Bronchial epithelial cell (primary cell): ENCODE measurements at places on chromosomes 2 and 18.

DNA sequence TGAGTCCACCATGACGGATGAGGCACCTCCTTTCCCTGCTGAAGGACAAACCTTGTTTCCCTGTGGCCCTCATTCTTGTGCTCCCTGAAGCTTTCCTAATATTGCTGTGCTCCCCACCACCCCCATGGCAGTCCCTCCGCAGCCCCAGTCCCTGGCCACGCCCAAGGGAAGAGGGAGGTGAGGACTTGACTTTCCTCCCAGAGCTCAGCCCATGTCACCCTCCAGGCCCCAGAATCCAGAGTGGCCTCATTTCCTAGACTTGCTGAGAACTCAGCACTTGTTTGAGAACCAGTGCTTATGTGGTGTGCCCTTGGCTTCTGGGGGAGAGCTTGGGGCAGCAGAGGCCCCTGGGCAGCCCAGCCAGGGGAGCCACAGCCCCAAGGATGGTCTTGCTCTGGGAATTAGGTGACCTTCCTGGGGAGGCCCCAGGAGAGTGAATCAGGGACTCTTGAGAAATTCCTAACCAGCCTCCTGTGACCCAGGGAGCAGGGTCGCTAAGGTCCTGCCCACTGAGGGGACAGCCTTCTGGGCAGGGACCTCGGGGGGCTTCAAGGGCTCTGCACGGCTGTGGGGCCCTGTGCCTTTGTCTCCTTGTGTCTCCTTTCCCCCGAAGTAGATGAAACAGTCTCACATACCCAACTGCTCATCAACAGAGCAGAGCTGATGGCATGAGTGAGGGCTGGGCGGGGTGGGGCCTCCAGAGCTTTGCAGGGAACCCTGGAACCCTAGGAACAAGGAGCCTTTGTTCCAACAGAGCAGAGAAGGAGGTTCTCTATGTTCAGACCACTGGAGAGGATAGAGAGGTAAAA, 27.9 kb downstream of the PSD4 start:
- DNase-seq, result no peak

- no peak for DNase-seq
Observed at GRCh38 chr2:68345129-68345875, 19.8 kb upstream of the PLEK start.

- DNase-seq, result peak; percentile 98
Observed at GRCh38 chr2:59389240-59389639, 1148.1 kb upstream of the FANCL start.

DNA sequence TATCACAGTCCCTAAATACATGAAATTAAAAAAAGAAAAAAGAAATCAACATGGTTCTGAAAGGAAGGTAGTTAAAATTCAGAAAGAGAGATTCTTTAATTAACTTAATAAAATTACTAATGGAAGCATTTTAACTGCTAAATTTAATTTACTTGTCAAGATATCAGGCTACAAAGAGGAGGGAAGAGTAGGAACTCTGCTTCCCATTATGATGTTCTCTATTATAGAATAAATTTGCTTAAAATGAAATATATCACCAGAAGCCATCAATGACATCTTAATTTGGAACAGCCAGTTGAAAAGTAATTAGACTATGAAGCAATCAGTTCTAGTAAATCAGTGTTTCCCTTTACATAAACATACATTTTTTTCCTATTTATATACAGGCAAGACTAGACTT, 611.8 kb upstream of the FANCL start:
- no peak for DNase-seq

- no peak for DNase-seq
Observed at GRCh38 chr2:140349695-140350094, 1569.5 kb upstream of the NXPH2 start.

GRCh38 chr2:26605195-26605998, 35.8 kb downstream of the CIB4 start:
- DNase-seq, result peak; percentile 58

GRCh38 chr2:98426771-98427170, 17.9 kb upstream of the INPP4A start:
- DNase-seq, result no peak

DNA sequence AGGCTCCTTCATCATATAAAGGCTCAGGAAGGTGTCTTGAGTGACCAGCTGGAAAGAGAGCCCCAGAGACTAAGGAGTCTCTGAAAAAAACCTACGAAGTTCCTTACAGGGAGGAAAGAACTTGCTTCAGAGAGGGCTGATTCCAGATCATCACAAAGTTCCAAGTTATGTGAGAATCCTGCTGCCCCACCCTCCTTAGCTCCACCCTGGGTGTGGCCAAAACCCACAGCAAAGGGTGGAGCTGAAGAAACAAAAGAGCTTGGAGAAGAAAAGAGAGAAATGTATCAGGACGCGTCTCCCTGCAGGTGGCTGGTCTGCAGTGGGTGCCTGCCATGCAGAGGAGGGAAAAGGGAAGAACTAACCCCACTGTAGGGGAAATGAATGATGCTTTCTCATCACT, 32.8 kb upstream of the ZNF396 start:
- peak; percentile 47 for DNase-seq

GRCh38 chr2:216752855-216753505, 57.6 kb upstream of the IGFBP5 start:
- DNase-seq, result no peak

- DNase-seq, result no peak
Observed at GRCh38 chr2:231433990-231434389, 30.3 kb downstream of the NCL start.

DNA sequence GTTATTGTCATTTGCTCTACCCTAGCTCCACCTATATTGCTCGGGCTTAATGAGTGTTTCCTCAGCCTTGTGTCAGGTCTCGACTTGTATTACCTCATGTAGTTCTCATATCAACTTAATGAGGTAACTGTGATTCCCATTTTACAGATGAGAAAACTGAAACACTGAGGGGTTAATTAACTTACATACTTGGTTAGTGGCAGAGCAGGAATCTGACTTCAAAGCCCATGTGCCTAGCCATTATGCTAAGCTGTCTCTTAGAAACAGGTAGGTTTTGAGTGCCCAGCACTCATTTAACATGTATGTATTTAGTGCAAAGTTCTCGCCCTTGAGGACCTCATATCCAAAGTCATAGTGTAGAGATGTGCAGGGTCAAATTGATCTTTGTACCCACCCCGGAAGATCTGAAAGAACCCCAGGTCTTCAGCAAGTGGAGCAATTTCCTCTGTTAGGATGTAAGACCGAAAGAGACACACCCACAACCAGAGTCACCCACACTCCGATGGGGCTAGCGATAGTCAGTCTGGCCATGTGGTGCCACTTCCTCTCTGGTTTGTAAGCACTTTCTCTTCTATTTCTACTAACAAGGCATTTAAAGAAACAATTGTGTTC, 121.0 kb upstream of the SLC39A10 start:
- DNase-seq, result no peak

- DNase-seq, result peak; percentile 38
Observed at GRCh38 chr2:179440642-179441251, 176.1 kb upstream of the SESTD1 start.

DNA sequence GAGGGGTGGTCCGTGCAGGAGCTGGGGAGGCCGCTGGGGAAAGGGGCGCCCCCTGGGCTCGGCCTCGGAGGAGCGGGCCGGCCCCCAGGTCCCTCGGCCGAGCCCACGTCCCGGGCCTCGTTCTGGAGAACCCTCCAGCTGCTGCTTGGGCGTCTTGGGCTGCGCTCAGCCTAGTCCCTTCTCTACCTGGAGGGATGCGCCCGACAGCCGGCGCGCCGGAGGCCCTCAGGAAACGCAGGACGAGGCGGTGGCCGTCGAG, 293 bp upstream of the D2HGDH start:
- no peak for DNase-seq

DNA sequence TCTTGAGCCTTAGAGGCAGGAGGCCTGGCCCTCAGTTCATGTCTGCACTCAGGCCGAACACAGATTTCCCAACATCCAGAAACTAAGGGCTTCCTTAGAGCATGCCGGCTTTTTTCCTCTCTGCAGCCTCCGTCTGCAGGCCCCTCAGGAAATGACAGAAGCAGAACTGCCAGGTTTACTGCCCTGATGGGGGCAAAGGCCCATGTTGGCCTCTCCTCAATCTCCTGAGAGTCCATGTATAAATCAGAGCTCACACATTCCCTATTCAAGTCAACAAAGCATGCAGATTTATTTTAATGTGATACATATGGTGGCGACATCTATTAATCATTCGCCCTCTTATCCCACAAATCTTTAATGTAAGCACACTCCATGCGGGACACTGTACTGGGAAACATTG, 475.6 kb upstream of the HS6ST1 start:
- no peak for DNase-seq

GRCh38 chr2:67561457-67561965, 164.4 kb downstream of the ETAA1 start:
- DNase-seq, result peak; percentile 95

DNA sequence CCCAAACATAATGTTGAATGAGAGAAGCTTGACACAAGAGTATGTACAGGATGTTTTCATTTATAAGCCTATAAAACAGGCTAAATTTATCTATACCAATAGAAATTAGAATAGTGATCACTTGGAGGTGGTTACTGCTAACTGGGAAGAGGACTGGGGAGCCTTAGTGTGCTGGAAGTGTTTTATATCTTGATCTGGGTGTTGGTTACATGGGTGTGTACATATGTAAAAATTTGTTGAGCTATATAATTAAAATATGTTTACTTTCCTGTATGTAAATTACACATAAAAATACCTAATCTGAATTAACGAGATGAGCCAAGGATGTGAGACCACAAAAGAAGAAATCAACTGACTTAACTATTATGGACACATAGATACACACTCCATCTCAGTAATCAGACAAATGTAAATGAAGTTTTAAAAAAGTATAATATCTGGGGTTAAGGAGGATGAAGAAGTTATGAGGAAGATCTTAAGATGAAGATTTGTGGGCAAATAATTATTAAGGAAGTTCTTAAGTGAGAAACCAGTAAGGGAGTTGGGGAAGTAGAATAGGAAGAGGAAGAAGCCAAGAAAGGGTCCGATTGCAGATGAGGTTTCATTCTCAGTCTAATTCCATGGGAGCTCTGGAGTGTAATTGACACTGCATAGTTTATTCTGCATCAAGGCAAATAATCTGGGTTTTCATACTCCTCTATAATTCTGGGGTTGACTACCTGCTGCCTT, 32.3 kb upstream of the NABP1 start:
- DNase-seq, result no peak
